ENCODE measurements at places on chromosomes 5 and 9. TPM values are rescaled to one million over a fixed set of nuclear protein-coding genes. Genes with fewer than 3 reads are reported as not detected.

The ENC1 gene
- total RNA-seq: 8.7 TPM

The RGMB gene
- 189 TPM for total RNA-seq

GRCh38 chr5:72191404-72191803, 84.1 kb downstream of the MAP1B start:
- no peak for ATAC-seq

- ATAC-seq: no peak
Measured at GRCh38 chr5:105263515-105263914, 1700.9 kb upstream of the NUDT12 start.

- ATAC-seq: no peak
Measured at GRCh38 chr5:8408258-8408657, 539.3 kb downstream of the MTRR start.

DNA sequence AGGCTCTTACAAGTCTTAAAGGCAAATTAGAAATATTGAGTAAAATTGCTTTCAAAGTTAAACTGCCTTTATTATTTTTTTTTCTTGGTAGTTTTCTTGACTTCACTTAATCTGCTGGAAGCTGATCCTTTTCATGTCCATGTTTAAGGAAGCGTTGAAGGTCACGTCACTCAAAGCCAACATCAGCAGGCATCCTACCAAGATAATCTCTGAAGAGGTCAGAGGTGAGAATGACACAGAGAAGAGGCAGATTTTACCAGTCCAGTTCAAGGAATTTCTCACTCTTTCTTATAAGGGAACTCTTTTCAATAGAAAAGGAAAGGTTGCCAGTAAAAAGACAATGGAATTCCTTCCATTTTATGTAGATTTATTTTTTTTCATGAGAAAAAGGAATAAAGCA, 259.8 kb downstream of the ANXA1 start:
- ATAC-seq: no peak

Data from gastroesophageal sphincter (tissue), 4 donors.